Osteocyte (in vitro differentiated cells): ENCODE measurements at places on chromosomes 2 and 18. TPM values are rescaled to one million over a fixed set of nuclear protein-coding genes. Genes with fewer than 3 reads are reported as not detected.
A peak's percentile ranks its signal among the peaks of the same experiment; 100 is the strongest.

The SPC25 gene
- 4.4 and 5.6 TPM in 2 replicates for total RNA-seq

DNA sequence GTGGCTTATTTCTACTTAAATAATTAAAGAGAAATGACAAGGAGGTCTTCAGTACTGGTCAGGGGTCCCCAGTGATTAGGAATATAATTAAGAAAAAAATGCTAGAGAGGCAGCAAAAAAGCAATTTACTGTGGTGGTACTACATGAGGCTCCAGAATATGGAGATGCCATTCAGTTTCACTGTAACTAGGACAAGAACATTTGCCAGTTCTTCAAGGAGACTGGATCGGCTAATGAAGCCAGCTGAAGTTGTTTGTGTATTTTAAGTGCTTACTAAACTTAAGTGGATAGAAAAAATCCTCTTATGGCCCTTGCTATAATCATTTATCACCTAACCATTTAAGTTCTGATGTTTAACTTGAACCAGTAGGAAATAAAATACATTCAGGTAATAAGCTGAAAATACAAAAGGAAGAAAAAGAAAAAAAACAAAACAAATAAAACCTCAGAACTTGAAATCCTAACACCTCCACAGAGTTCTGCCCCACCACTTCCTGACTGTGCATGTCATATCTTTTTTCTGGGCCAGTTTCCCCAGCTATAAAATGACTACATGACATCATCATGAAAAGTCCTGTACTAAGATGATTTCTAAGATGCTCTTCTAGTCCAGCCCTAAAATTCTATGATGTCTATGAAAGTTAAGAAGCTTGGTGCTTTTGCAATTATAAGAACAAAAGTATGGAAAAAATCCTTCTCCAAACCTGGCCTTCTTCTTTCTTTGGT is 98.0 kb downstream of the TRABD2A start:
- DNase-seq, result no peak
- H3K36me3 ChIP-seq, result no peaks in the 10 kb centered on the region
- no peak overlapping the region for H3K27ac ChIP-seq

- peaks cover 6% of the 10 kb centered on the region for H3K4me1 ChIP-seq
- H3K36me3 ChIP-seq, result no peaks in the 10 kb centered on the region
- H3K4me3 ChIP-seq, result no peak overlapping the region
- H3K27me3 ChIP-seq, result no peaks in the 10 kb centered on the region
- H3K27ac ChIP-seq, result no peak overlapping the region
Measured at GRCh38 chr2:64914735-64915509, 74.3 kb upstream of the SLC1A4 start.

DNA sequence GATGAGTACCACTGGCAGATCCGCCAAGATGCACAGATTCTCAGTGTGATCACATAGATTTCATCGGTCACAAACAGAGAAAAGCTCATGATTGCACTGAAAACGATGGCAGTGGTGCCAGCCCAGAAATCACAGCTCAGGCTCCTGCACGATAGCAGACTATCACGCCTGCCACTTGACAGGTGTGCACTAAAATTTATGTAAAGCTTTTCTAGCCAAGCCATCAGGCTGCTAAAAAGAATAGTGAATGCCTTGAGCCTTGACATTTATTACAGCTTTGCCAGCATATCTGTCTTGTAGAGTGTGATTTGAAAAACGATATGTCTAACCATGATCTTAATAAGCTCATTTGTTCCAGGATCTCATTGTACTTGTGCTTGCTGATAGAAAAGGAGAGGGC is 409.5 kb upstream of the CWC22 start:
- DNase-seq, result no peak
- peaks cover 5% of the 10 kb centered on the region for H3K4me1 ChIP-seq
- no peaks in the 10 kb centered on the region for H3K36me3 ChIP-seq
- no peak overlapping the region for H3K4me3 ChIP-seq

GRCh38 chr2:62919041-62919440 is 131.6 kb upstream of the OTX1 start:
- DNase-seq, result no peak
- H3K27ac ChIP-seq, result no peak overlapping the region
- no peak overlapping the region for H3K4me3 ChIP-seq

DNA sequence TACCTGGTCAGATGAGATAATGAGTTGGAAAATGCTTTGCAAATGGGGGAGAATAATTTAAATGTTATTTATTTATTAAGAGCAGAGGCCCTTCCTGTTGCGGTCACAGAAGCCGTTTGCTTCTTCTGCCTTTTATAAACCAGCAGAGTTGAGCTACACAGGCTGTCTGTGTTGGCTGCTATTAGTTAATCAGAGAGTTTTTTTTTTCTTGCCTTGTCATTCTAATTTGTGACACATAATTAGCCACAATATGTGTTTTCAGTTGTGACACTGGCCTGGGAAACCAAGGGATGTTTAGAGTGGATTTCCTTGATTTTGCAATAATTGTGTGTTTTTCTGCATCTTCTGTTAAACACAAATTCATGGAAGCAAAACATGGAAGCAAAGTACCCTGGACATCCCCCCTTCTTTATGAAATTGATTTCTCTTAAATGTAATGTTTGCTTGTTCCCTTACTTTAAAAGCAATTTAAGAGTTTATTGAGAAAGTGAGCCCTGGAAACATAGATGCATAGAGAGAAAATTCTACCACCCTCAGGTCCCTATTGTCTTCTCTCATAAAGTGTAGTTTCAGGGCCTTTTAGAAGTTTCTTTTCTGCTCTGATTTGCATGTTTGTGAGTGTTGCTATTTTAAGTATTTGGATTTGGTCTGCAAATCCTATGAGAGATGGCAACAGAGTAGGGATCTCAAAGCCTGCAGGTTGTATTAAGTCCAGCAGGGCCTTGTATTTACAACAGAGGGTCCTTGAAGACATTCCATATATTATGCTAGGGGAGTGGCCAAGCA is 22.8 kb upstream of the IL37 start:
- H3K27me3 ChIP-seq, result peaks cover 6% of the 10 kb centered on the region
- H3K27ac ChIP-seq, result no peak overlapping the region
- H3K4me1 ChIP-seq, result no peaks in the 10 kb centered on the region
- DNase-seq, result no peak
- H3K4me3 ChIP-seq, result no peak overlapping the region

DNA sequence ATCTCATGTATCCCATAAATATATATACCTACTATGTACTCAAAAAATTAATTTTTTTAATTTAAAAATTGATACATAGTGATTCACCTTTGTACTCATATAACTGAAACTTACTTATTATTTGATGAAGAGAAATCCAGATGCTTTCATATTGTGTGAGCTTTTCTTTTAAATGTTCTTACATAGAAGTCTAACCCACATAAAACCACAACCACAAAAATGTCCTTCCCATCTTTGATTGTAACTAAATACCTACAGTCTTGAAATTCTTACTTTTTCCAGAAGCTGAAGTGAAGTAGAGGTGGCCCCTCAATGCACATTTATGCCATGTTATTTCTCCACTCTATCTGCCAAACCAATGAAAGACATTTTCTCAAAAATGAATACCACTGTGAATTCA is 117.9 kb upstream of the COL5A2 start:
- peak overlapping the region; percentile 73 for H3K27ac ChIP-seq
- H3K27me3 ChIP-seq, result no peaks in the 10 kb centered on the region
- peaks cover 2% of the 10 kb centered on the region for H3K36me3 ChIP-seq
- DNase-seq, result no peak

GRCh38 chr2:120237491-120237902 is 14.3 kb upstream of the TMEM185B start:
- H3K27me3 ChIP-seq, result no peaks in the 10 kb centered on the region
- peaks cover 24% of the 10 kb centered on the region for H3K4me1 ChIP-seq
- no peaks in the 10 kb centered on the region for H3K36me3 ChIP-seq
- no peak for DNase-seq
- no peak overlapping the region for H3K4me3 ChIP-seq
- H3K27ac ChIP-seq, result no peak overlapping the region

- no peak overlapping the region for H3K27ac ChIP-seq
- H3K4me3 ChIP-seq, result no peak overlapping the region
- peaks cover 43% of the 10 kb centered on the region for H3K27me3 ChIP-seq
- DNase-seq, result no peak
- no peaks in the 10 kb centered on the region for H3K4me1 ChIP-seq
- H3K36me3 ChIP-seq, result no peaks in the 10 kb centered on the region
Measured at GRCh38 chr2:234102112-234102511, 51.6 kb downstream of the SPP2 start.

- H3K36me3 ChIP-seq, result peaks cover 4% of the 10 kb centered on the region
- no peak overlapping the region for H3K4me3 ChIP-seq
- H3K4me1 ChIP-seq, result peaks cover 4% of the 10 kb centered on the region
- H3K27me3 ChIP-seq, result no peaks in the 10 kb centered on the region
- no peak for DNase-seq
Measured at GRCh38 chr18:62536005-62536404, 13.2 kb downstream of the ZCCHC2 start.

DNA sequence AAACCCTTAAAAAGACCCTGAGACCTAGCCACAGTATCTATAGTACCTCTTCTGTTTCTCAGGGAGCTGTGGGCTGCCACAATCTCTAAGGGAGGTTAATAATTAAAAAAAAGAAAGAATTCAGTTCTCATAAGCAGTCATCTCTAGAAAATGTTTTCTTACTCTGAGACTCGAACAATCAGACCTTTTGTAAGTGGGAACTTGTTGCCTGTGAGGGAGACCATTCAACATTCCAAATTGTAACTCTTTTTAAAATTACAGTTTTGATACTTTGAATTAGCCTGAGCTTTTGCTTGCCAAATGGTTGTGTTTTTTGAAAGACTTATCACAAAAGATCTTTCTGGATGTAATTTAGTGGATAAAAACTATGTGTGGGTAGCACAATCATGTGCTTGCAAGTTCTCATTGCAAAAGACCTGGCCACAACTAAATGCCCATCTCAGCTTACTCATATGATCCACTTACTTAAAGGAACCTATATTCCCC is 33.3 kb downstream of the IL1R2 start:
- H3K4me3 ChIP-seq, result no peak overlapping the region
- H3K36me3 ChIP-seq, result no peaks in the 10 kb centered on the region
- H3K4me1 ChIP-seq, result peaks cover 76% of the 10 kb centered on the region
